ENCODE measurements at places on chromosomes 2 and 18.

DNA sequence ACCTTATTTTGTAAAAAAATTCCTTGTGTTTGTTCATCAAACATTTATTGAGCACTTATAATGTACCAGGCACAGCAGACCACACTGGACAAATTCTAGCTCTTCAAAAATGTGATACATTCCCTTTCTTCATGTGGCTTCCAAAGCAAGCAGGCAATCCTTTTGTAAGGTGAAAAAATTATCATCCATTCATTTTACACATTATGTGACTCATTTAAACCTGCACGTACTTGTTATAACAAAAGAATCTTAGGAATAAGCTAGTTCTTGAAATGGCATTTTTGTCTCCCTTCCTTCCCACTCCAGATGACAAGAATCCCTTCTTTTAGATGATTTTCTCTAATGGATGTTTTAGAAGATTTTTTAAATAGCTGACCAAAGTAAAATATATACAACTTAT lies 104.6 kb downstream of the KLF7 start:
- no peak for DNase-seq

DNA sequence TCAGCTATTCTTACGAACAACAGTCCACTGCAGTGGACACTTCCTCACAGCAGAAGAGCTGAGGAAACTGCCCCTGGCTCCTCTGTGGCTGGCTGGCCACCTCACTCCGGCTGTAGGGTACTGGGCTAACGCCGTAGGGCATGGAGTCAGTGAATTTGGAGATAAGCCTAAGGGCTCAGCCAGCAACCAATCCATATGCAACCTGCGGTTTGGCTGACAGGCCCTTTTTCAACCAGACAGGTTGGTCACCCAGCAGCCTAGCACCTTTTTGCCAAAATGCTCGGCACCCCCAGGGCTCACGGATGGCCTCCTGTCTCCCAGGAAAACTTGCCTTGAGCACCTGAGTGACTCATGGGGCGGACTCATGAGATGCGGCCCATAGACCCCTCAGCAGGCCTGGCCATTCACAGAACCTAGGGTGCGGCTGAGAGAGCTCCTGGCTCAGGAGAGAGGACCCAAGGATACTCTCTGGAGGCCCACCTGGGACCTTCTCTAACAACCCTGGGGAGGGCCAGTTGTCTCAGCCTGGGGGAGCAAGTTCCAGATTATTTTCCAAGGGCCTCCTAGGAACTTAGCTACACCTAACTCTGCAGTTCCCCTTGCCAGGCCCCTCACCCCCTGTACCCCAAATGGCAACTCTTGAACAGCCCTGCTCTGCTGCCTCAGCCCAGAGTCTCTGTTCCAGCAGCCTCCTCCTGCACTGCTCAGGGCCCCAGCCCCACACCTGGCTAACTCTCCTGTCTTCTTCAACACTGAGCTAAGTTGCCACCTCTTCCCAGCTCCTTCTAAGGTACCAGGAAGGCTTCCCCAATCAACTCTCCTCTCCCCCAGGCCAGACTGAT lies 252.1 kb downstream of the CYP26B1 start:
- DNase-seq = peak; percentile 2

- no peak for DNase-seq
Observed at GRCh38 chr18:8081872-8082553, 514.9 kb downstream of the PTPRM start.

DNA sequence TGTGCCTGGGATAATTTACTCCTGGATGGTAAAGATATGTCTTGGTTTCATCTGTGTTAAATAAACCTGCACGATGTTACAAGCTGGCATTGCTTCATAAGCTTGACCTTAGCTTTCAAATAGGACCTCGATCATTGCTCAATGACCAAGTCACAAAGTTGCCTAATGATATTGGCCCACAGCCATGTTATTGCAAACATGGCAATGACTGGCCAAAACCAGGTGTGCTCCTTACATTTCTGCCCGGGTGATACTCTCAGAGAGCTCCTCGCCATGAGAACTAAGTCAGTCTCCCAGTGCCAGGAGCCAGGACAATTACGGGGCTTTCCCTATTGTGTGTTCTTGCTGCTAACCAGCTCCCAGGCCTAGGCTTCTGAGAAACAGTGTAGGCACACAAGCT lies 72.5 kb upstream of the CYP1B1 start:
- DNase-seq = peak; percentile 7

DNA sequence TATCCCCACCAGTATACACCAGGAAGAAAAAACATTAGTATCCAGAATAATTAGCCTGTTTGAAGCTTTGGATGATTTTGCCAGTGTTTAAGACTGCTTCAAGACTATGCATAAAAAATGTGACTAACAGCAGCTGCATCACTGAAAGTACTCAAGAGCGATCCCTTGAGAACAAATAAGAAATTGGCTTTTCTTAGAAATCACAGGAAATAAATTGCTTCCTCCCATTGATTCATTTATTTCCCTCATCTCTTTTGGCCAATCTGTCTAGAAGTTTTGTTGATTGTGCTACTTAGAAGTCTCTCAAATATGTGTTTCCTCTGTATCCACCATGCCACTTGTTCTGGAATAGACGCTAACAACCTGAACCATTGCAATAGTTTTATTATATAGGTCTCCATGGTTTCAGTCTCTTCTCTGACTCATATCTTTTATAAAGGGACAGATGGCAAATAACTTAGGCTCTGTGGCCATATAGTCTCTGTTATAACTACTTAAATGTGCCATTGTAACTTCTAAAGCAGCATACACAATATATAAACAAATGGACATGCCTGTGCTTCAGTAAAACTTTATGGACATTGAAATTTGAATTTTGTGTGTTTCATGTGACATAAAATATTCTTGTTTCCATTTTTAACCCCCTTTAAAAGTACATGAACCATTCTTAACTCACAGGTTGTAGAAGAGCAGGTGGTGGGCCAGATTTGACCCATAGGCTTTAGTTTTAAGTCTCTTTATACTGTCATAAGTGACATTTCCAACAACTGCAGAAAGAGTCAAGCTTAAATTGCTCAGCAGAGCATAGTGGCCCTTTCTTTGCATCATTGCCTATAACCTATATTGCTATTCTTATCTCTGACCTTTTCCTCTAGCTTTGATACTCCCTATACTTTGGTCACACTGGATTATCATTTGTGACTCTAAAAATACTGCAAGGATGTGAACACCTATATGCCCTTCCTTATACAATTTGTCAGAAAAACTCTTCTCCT lies 123.9 kb downstream of the MC4R start:
- no peak for DNase-seq

GRCh38 chr2:3107567-3107966 lies 270.1 kb downstream of the EIPR1 start:
- no peak for DNase-seq

- no peak for DNase-seq
Observed at GRCh38 chr2:134258684-134259388, 5.0 kb downstream of the MGAT5 start.

- no peak for DNase-seq
Observed at GRCh38 chr2:26075173-26075572, 41.3 kb downstream of the RAB10 start.

GRCh38 chr18:58616446-58616845 lies 12.4 kb downstream of the ALPK2 start:
- DNase-seq = no peak

Measured in AG08396 (cell line).